ENCODE measurements at places on chromosomes 2 and 18. TPM values are rescaled to one million over a fixed set of nuclear protein-coding genes. Genes with fewer than 3 reads are reported as not detected.

The CNTNAP5 gene
- total RNA-seq = not detected

The ABCB11 gene
- 0.65 TPM for total RNA-seq

The ATOH8 gene
- total RNA-seq = 129 TPM

The CBLN2 gene
- total RNA-seq = not detected

The SCN7A gene
- total RNA-seq = under 0.01 TPM

The GPR35 gene
- total RNA-seq = not detected

The HOXD10 gene
- total RNA-seq = not detected

Measured in cardiac atrium fibroblast (primary cell).